ENCODE measurements at places on chromosomes 11 and 22.
A peak's percentile ranks its signal among the peaks of the same experiment; 100 is the strongest.

DNA sequence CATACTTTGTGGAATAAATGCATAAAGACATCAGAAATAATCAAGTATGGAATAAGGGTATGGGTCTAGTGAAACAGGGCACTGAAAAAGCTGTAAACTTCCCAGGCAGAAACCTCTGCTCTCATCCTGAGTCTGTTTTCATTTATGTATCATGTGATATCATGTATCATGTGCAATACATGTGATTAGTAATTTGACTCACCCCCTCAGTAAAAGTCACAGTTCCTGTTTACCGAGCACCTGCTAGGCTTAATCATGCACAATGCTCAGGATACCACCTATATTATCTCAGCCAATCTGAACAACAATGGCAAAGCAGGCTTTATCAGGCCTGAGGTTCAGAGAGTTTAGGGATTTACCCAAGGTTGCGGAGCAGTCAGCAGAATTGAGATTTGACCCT lies 250.6 kb upstream of the TENM4 start:
- no peak for DNase-seq

DNA sequence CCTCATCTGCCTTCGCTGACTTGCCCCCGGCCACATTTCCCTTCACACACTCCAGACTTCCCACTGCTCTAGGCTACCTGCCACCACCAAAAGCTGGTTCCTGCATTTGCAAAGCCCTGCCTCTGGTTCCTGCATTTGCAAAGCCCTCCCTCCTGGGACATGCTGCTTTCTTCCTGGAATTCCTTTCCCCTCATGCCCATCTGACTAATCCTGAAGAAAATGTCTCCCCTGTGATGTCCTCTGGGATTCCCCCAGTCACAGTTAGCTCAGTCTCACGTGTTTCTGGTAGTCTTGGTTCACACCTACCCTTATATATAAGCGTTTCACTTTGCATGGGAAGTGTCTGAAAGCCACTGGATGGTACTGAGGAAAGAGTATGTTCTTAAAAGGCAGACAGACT lies 206.9 kb downstream of the DBX1 start:
- no peak for DNase-seq

DNA sequence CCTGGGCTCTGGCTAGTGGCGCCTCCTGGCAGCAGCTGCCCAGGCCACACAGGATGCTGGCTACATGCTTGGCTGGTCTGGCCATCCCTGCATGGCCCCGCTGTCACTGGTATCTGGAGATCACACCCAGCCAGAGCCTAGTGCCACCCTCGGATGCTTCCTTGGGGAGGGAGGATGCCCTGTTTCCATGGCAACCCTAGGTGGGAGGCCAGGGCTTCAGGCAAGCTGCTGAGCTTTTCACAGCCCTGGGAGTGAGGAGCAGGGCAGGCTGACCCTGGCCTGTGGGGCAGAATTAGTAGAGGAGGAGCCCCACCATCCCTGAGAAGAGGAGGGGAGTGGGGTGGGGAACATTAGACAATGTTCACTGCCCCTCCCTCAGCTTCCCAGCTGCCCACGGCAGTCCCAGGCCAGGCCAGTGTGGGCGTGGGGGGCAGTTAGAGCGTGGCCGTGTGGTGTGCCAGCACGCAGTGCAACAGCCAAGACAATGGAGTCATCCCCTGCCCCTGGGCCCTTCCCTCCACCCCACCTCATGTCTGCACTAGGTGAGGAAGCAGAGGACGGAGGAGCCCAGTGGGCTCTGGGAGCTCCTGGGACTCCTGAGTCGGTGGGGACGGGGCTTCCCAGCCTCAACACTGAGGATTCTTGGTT lies 50.4 kb downstream of the PARVB start:
- DNase-seq: no peak

DNA sequence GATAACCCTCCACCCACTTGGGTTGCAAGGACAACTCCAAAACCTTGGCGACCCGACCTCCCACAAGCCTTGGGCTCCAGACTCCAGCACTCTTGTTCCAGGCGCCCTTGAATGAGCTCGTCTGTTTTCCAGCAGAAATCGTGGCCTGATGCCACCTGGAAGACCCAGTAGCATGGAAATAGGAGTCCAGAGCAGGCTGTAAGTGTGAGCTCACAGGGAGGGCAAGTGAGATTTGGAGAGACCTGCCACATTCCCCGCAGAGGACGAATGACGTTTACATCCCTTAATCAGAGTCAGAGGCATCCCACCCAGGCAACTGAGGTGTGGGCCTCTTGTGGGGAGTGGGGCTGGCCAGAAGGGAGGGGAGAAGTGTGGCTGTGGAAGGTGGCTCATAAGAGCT lies 71.9 kb downstream of the LDLRAD3 start:
- no peak for DNase-seq

GRCh38 chr11:17256512-17256911 lies 20.0 kb upstream of the NUCB2 start:
- DNase-seq: no peak

DNA sequence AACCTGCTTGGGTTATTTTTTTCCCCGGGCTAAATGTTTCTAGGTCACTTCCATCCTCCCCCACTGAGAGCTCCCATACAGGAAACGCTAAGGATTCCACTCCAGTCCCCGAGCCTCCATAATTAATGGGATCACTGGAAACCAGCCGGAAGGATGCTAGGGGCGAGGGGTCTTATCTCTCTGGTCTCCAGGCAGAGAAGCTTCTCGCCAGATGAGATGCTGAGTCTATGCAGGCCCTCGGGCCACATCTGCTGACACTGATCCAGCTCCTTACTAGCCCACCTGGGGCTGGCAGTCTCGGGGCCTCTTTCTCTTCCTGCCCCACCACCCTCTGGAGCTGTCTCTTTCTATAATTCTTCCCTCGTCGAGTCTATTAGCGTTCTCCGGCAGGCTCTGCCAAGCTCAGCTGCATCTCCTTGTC lies 125.9 kb upstream of the SYT13 start:
- no peak for DNase-seq

DNA sequence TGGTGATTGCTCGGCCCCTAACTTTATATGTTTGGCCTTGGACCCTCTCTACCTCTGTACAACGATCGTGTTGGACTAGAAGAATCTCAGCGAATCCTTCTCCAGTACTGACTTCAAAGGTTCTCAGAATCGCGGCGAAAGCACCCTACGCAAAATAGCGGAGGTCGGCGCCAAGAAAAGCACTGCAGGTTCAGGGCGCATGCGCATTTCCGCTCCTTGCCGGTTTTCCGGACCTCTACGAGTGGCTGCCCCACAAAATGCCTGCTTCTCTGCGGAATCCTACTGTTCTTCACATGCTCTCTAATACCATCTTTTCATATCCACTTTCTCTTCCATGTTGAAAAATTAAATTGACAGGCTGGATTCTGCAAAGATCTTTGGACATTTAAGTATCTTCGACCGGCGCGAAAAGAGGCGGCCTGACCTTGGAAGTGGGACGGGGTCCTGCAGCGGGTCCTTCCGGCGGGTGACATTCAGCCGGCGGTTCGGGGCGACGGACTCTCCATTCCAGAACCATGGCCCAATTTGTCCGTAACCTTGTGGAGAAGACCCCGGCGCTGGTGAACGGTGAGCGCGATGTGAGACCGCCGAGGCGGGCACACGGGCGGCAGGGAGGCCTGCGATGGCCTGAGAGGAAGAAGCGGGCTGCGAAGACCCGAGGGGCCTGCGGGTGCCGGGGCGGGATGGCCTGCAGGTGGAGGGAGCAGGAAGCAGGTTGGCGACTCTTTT lies at the start of gene ATP5MG:
Gene ATP5MG (plus strand): TSS at position 456 of the 729 bp plus-strand sequence. CDS start 60 bp downstream, at position 516.
- DNase-seq: peak; percentile 75

GRCh38 chr22:50119768-50120251 lies 30.0 kb downstream of the MOV10L1 start:
- DNase-seq: no peak

GRCh38 chr11:2416765-2417164 lies 16.2 kb downstream of the TSSC4 start:
- DNase-seq: no peak

DNA sequence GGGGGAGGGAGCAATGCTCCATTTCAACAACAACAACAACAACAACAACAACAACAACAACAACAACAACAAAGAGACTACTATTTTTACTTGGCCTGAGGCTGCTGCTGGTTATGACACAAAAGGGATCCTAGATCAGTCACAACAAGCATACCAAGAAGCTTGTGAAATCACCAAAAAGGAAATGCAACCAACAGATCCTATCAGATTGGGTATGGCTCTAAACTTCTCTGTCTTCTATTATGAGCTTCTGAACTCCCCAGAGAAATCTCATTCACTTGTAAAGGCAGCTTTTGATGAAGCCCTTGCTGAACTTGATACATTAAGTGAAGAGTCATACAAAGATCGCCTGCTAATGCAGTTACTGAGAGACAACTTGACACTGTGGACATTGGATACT lies 10.5 kb upstream of the MS4A2 start:
- no peak for DNase-seq

- DNase-seq: no peak
Observed at GRCh38 chr11:20045098-20045688, 115.1 kb downstream of the DBX1 start.

GRCh38 chr11:117761993-117762392 lies 35.0 kb downstream of the DSCAML1 start:
- DNase-seq: no peak

DNA sequence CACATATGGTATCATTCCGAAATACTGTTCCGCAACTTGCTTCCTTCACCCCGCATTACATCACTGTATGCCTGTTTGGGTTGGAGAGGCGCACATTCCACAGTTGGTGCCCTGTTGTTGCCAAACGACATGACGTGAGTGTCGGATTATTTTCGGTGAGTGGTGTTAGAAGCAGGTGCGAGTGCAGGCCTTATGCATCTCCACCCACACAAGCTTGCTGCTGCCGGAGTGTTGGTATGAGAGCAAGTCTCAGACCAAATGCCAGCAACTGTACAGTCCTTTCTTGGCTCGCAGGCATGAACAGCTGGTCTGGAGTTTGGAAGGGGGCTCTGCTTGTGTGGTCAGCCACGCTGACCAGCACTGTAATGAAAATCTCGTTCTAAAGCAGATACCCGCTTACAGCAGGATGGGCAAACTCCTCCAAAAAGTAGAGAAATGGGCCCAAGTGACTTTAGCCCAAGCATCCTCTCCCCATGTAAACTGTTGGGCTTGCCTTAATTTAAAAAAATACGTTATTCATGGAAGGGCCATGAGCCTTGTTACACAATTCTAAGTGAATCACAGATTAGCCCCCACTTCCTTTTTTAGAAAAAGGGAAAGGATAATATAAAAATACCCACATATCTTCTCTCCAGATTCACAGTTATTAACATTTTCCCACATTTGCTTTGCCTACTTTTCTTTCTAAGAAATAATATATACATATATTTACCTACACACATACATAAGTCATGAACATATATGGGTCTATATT lies 48.7 kb upstream of the OR9Q1 start:
- no peak for DNase-seq

GRCh38 chr22:20966883-20967696 lies at the start of gene AIFM3:
AIFM3 (plus strand) TSS chr22:20967255; CDS start chr22:20967945, 690 bp downstream.
- no peak for DNase-seq

DNA sequence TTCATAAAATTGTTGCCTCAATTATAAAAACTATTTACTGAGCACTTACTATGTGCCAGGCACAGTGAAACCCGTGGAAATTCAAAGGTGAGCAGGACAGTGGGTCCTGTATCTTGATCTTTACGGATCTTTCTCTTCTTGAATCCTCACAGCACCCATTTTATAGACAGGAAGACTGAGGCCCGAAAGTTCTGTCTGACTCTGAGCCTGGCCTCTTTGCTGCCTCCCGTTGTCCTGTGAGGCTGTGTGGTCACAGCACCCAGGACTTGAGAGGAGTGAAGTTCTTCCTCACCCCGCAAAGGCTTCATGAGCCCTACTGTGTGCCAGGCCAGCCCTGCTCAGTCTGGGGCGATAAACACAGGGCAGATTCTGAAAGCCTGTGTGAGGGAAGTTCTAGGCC lies 13.4 kb upstream of the MN1 start:
- DNase-seq: no peak

- no peak for DNase-seq
Observed at GRCh38 chr11:1307998-1308742, 1.3 kb downstream of the TOLLIP start.

- no peak for DNase-seq
Observed at GRCh38 chr11:114309517-114309916, 13.3 kb downstream of the NNMT start.

DNA sequence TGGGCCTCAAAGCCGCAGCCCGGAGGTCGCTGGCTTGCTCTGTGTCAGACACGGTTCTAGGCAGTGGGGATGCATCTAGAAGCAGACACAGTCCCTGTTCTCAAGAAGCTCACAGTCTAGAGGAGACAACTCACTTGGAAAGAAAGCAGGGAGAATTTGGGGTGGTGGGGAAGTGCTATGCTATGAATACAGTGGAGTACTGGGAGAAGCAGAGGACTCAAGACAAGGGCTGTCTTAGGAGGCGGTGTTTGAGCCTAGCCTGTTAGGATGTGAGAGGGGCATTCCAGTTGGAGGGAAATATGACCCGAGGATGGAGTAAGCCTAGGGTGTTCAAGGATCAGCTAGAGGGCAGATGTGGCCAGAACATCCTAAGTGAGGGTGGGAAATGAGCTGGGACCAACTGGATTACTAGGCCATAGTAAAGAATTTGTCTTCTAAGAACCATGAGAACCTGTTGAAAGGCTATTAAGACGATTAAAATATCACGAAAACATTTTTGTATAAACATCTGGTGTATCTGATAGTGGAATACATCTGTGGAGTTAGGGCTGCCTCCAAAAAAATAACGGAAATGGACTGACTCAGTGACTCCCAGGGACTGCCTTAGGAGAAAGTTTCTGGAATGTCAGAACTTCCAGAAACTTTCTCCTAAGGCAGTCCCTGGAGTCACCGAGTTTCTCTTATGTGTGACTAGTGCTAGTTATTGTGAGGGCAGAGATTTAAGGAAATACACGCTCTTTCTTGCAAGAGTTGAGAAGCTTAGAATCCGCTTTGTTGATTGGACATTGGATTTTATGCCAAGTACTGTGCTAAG lies 1.1 kb upstream of the PITPNB start:
- DNase-seq: no peak

GRCh38 chr22:19117111-19117512 lies 5.1 kb downstream of the DGCR2 start:
- DNase-seq: no peak

- DNase-seq: no peak
Observed at GRCh38 chr11:69388661-69389060, 92.8 kb upstream of the LINC01488 start.

GRCh38 chr11:66421492-66422205 lies 814 bp downstream of the NPAS4 start:
- peak; percentile 65 for DNase-seq

DNA sequence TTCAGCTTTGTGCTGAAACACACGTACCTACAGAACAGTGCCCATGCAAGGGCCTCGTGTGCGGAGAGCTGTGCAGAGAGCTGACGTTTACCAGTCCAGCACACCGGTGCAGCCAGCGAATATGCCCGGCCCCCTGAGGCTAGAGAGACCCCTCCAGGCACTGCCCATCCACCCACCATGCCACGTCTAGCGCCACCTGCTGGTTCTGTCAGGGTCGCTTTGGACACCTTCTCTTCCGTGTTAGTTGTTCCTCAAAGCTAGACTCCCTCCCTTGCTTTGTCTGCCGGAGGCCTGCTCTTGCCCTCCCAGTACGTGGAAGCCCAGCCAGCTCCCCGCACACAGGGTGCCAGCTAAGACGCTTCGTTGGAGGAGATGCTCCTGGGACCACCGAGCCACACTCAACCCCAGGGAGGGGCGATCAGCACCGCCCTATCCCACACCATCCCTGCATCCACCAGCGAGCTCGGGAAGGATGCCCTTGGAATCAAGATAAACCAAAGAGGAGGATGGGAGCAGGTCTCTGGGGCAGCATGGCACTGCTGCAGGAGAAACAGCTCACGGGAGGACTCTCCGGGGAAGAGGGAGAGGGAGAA lies 43.4 kb downstream of the CPT1A start:
- DNase-seq: no peak

- no peak for DNase-seq
Observed at GRCh38 chr11:124077266-124077665, 36.1 kb upstream of the OR10G7 start.

Measured in stimulated activated CD8-positive, alpha-beta memory T cell treated with anti-CD3 and anti-CD28 coated beads, Interleukin-15, amount 100 ng/mL, for 4 hours (primary cell).